ENCODE measurements at places on chromosomes 11 and 22.

- H3K4me1 ChIP-seq = peaks cover 19% of the 10 kb centered on the region
- no peaks in the 10 kb centered on the region for H3K27me3 ChIP-seq
- DNase-seq = no peak
Measured at GRCh38 chr22:30198921-30199320, 47.6 kb downstream of the LIF start.

GRCh38 chr11:92457250-92457649 is 232.6 kb downstream of the FAT3 start:
- no peaks in the 10 kb centered on the region for H3K27me3 ChIP-seq
- H3K36me3 ChIP-seq = no peaks in the 10 kb centered on the region
- no peak overlapping the region for H3K4me3 ChIP-seq
- no peak for DNase-seq
- H3K27ac ChIP-seq = no peak overlapping the region

GRCh38 chr11:27459191-27459590 is 13.4 kb downstream of the LGR4 start:
- no peaks in the 10 kb centered on the region for H3K4me1 ChIP-seq
- H3K36me3 ChIP-seq = no peaks in the 10 kb centered on the region
- no peak overlapping the region for H3K4me3 ChIP-seq

DNA sequence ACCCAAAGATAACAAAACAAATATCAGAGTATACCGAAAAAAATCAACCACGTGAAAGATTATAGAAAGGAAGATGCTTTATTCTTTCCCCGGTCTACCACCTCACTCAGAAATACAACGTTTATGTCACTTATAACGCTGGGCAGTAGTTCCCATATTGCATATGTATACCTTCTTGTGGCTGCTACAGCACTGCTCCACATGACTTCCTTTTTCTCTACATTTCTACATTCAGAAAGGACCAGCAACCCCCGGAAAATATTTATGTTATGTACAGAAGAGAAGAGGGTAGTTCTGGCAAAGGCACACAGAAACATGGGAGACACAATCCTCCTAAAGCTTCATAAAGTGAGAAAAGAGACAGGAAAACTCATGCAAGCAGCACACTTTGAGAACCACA is 56.8 kb downstream of the MTMR2 start:
- no peak overlapping the region for H3K27ac ChIP-seq
- no peak for DNase-seq
- H3K4me1 ChIP-seq = no peaks in the 10 kb centered on the region
- H3K27me3 ChIP-seq = no peaks in the 10 kb centered on the region
- peaks cover 8% of the 10 kb centered on the region for H3K36me3 ChIP-seq

GRCh38 chr11:36500315-36500721 is 9.8 kb downstream of the TRAF6 start:
- peak; percentile 38 for DNase-seq
- peak overlapping the region; percentile 60 for H3K27ac ChIP-seq
- no peaks in the 10 kb centered on the region for H3K27me3 ChIP-seq
- H3K4me3 ChIP-seq = no peak overlapping the region
- H3K4me1 ChIP-seq = no peaks in the 10 kb centered on the region

DNA sequence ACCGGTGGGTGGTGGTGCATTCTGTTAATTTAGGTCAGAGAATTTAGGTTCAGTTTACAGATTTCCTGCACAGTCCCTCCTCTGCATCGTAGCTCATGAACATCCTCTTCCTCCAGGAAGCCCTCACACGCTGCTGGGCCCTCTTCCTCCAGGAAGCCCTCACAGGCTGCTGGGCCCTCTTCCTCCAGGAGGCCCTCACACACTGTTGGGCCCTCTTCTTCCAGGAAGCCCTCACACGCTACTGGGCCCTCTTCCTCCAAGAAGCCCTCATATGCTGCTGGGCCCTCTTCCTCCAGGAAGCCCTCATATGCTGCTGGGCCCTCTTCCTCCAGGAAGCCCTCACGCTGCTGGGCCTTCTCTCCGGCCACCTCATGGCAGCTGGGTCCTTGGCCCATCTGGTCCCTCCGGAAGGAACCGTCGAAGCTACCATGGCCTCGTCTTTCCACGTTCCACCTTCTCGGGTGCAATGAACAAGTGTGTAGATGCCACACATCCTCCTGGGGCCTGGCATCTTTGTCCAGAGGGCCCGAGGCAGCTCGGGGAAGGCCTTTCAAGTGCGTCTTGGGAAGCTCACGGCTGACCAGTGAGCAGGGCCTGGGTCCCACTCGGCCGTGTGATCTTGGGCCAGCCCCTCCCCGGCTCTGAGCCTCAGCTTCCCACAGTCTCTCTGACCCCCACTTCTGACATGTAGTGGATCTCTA is 58.9 kb upstream of the PPARA start:
- no peaks in the 10 kb centered on the region for H3K27me3 ChIP-seq
- H3K4me1 ChIP-seq = peaks cover 11% of the 10 kb centered on the region
- H3K36me3 ChIP-seq = peaks cover 38% of the 10 kb centered on the region
- H3K27ac ChIP-seq = no peak overlapping the region

GRCh38 chr11:114447892-114448291 is 8.6 kb downstream of the REXO2 start:
- peaks cover 87% of the 10 kb centered on the region for H3K36me3 ChIP-seq
- no peaks in the 10 kb centered on the region for H3K27me3 ChIP-seq
- peak overlapping the region; percentile 49 for H3K27ac ChIP-seq
- no peak overlapping the region for H3K4me3 ChIP-seq
- DNase-seq = no peak

DNA sequence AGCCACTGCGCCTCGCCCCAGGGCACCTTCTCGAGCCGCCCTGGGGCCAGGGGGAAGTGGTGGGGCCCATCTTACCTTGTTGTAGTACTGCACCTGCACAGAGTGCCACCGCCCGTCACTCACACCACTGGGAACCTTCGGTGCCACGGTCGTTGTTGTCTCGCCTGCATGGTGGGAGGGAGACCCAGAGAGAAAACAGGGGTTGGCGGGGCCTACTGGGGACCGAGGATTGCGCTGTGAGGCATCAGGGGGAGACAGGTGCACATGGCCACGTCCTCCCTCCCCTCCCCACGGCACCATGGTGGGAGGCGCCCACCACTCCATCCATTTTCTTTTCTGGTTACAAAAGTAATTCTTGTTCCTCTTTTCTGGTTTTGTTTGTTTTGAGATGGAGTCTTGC is 97.8 kb downstream of the TRMU start:
- DNase-seq = no peak
- H3K36me3 ChIP-seq = no peaks in the 10 kb centered on the region
- peaks cover 15% of the 10 kb centered on the region for H3K27me3 ChIP-seq
- no peak overlapping the region for H3K27ac ChIP-seq
- no peak overlapping the region for H3K4me3 ChIP-seq

GRCh38 chr11:122871302-122871701 is 11.3 kb upstream of the JHY start:
- no peak for DNase-seq
- H3K27me3 ChIP-seq = no peaks in the 10 kb centered on the region

- H3K4me3 ChIP-seq = no peak overlapping the region
- H3K4me1 ChIP-seq = no peaks in the 10 kb centered on the region
- no peak overlapping the region for H3K27ac ChIP-seq
Measured at GRCh38 chr11:45113807-45114206, 32.6 kb upstream of the PRDM11 start.

GRCh38 chr22:19488285-19488684 is 8.6 kb downstream of the CDC45 start:
- H3K27ac ChIP-seq = no peak overlapping the region
- H3K4me3 ChIP-seq = no peak overlapping the region
- H3K36me3 ChIP-seq = peaks cover 94% of the 10 kb centered on the region
- H3K4me1 ChIP-seq = no peaks in the 10 kb centered on the region
- H3K27me3 ChIP-seq = no peaks in the 10 kb centered on the region
- DNase-seq = no peak

DNA sequence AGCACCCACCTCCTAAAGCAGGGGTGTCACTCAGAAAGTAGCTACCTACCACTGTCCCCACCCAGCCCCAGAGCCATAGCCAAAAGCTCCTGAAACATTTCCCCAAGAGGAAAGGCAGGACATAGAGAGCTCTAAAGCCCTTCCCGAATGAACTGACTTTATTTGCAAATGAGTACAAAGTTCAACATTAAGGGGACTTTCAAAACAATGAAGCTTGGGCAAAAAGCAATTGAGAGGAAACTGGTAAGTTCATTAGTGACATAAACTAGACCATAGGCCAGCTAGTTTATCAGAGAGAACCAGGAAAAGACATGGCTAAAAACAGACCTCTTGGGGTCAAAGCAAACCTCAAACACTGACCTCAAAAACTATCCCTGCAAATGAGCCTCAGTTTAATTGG is 72.7 kb downstream of the IGLL5 start:
- DNase-seq = no peak
- H3K27me3 ChIP-seq = peaks cover 5% of the 10 kb centered on the region
- no peak overlapping the region for H3K27ac ChIP-seq
- H3K36me3 ChIP-seq = no peaks in the 10 kb centered on the region
- H3K4me3 ChIP-seq = no peak overlapping the region

- H3K36me3 ChIP-seq = no peaks in the 10 kb centered on the region
- H3K27ac ChIP-seq = 0 out of 3 replicates have a peak overlapping the region, but pooled peaks have one; percentile 30
- peaks cover 34% of the 10 kb centered on the region for H3K4me1 ChIP-seq
- no peak for DNase-seq
- no peaks in the 10 kb centered on the region for H3K27me3 ChIP-seq
Measured at GRCh38 chr22:50303848-50304527, 3.5 kb downstream of the PLXNB2 start.

GRCh38 chr11:116558504-116559211 is 214.1 kb downstream of the BUD13 start:
- no peaks in the 10 kb centered on the region for H3K4me1 ChIP-seq
- no peak overlapping the region for H3K27ac ChIP-seq
- H3K4me3 ChIP-seq = no peak overlapping the region
- H3K27me3 ChIP-seq = 0 out of 3 replicates have a peak, but pooled peaks cover 2% of the 10 kb centered on the region
- no peaks in the 10 kb centered on the region for H3K36me3 ChIP-seq
- no peak for DNase-seq

DNA sequence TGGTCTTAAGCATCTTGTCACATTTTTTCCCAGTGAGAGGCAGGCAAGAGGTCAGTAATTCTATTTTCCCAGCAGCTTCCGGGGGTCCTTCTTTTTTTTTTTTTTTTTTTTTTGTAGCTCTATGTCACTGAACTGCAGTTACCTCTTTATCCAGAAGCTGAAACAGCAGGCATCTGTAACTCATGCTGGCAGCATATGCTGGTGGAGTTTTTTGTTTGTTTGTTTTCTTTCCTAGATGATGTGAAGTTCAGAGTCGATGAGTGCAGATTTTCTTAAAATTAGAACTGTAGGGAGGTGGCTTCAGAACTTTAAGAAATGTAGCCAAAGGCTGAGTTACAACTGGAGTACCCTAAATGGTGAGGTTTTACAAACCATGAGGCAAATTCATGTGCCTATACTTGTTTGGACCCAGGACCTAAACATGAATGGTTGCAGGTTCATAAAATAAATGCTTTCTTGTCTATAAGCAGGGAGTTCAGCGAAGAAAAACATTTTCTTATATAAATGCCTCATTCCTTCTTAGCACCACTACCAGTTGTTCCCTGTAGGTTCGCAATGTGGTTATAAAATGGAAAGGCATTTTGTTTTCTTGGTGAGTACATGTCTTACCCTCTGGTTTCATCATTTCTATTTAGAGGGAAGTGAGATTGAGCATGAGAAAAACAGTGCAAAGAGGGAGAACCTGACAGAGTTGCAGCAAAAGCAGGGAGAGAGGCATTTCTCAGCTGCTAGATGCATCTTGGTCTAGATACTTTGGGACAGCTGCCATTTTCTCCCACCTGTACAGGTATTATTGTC is 84.0 kb downstream of the TRIM44 start:
- peaks cover 17% of the 10 kb centered on the region for H3K36me3 ChIP-seq
- DNase-seq = no peak
- no peaks in the 10 kb centered on the region for H3K4me1 ChIP-seq

GRCh38 chr22:35051791-35052190 is 14.2 kb upstream of the ISX start:
- no peaks in the 10 kb centered on the region for H3K27me3 ChIP-seq
- no peak overlapping the region for H3K27ac ChIP-seq
- no peak for DNase-seq
- H3K4me3 ChIP-seq = no peak overlapping the region

DNA sequence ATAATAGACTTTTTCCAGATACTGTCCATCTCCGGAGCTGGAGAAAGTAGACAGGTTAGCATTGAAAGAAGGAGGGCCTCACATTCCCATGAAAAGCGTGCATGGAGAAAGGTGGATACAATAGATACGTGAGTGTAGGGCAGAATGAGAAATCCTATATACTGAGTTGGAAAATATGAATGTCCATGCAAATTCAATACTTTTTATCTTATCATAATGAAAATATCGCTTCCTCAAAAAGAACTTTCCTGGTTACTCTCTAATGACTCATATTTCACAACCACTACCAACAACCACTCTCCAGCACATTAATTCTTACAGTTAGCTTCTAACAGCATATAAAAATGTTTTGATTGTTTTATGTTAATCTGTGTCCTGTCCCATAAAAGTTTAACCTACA is 22.0 kb upstream of the MS4A6A start:
- H3K36me3 ChIP-seq = no peaks in the 10 kb centered on the region
- H3K27ac ChIP-seq = no peak overlapping the region
- DNase-seq = no peak
- no peaks in the 10 kb centered on the region for H3K27me3 ChIP-seq

GRCh38 chr11:113263458-113264259 is 50.7 kb upstream of the TTC12 start:
- no peak overlapping the region for H3K4me3 ChIP-seq
- H3K27ac ChIP-seq = no peak overlapping the region
- no peaks in the 10 kb centered on the region for H3K36me3 ChIP-seq
- no peak for DNase-seq
- no peaks in the 10 kb centered on the region for H3K4me1 ChIP-seq

- DNase-seq = no peak
- no peaks in the 10 kb centered on the region for H3K4me1 ChIP-seq
- H3K4me3 ChIP-seq = no peak overlapping the region
- no peaks in the 10 kb centered on the region for H3K36me3 ChIP-seq
Measured at GRCh38 chr11:131609337-131609736, 238.9 kb downstream of the NTM start.

DNA sequence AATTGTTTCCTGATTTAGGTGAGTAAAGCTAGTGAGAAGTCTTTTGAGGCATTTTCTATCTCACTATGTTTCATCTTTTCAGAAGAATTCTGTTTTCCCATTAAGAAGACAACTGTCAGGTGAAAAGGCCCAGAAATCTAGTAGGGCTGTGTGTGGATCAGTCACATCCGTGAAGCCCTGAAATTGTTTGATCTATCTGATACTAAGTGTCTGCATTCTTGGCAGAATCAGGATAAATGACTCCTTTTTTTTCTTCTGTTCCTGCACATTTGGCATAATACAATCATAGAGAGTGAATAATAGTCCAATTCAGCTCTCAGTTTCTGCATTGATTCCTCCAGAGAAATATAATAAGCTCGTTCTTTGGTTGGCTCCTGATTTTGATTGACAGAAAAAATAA is 208.3 kb downstream of the NAV2 start:
- H3K4me1 ChIP-seq = no peaks in the 10 kb centered on the region
- H3K4me3 ChIP-seq = no peak overlapping the region
- no peak for DNase-seq
- H3K36me3 ChIP-seq = no peaks in the 10 kb centered on the region
- no peak overlapping the region for H3K27ac ChIP-seq

GRCh38 chr11:416051-416756 is 1.4 kb upstream of the SIGIRR start:
- H3K27me3 ChIP-seq = no peaks in the 10 kb centered on the region
- H3K4me1 ChIP-seq = peaks cover 67% of the 10 kb centered on the region
- DNase-seq = no peak
- H3K27ac ChIP-seq = no peak overlapping the region
